ENCODE measurements at places on chromosomes 1 and 21.
A peak's percentile ranks its signal among the peaks of the same experiment; 100 is the strongest.

DNA sequence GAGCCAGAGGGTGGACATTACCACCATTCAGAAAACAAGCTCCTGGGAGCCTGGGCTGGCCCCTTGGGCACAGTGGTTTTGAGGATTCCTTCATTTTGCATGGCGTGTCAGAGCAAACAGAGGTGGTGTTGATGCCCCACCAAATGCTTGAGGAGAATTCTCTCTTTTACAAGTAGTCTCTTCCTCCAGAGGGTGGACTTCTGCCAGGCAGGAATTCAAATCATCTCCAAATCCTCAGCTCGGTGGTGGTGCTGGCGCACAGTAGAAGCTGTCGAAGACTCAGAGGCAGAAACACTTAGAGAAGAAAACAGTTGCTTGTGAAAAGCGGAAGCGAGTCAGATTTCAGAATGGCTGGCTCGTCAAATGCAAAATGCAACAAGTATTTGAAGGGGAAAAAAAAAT is 3.4 kb upstream of the CHI3L1 start:
- no peak for DNase-seq

DNA sequence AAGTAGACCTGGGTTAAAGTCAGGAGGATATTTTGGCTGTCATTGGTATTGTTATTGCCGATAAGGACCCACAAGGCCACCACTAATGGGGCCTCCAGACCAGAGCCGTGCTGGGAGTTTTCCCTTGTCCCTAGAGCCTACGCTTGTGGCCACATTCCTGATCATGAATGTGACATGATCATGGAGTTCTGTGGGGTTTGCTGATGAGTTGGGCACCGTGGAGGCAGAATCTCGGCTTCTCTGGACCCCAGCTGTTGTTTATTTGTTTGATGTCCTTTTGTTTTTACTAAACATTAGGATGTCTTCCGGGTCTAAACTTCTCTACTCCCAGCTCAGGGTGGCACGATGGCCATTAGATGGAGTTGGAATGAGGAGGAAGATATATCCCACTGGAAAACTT is 74.9 kb upstream of the TMPRSS2 start:
- no peak for DNase-seq

DNA sequence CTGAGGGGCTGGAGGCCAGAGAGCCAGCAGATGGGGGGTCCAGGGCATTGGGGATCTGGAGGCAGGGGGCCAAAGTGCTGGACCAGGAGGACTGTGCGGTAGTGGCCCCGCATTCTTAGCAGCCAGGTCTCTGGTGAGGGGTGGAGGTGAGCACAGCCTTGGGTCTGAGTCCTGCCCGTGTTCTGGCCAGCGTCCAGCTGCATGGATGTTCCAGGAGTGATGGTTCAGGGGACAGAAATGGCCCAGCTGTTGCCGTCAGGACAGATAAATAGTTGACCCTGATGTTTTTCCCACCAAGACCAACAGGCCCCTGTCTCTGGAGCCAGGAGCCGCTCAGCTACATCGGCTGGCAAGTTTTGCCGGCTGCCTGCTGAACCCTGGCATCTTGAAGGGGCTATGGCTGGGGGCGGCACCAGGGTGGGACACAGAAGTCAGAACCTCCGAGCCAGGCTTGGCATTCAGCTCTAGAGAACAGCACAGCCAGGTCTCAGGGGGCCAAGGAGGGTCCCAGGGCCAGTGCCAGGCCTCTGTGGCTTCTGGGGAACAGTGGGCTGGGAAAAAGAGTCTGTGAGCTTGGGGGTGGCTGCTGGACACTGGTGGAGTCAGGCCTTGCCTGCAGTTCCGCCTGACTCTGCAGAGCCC is 19.4 kb upstream of the TTC34 start:
- peak; percentile 45 for DNase-seq

GRCh38 chr1:77313491-77313890 is 31.7 kb downstream of the AK5 start:
- peak; percentile 5 for DNase-seq

DNA sequence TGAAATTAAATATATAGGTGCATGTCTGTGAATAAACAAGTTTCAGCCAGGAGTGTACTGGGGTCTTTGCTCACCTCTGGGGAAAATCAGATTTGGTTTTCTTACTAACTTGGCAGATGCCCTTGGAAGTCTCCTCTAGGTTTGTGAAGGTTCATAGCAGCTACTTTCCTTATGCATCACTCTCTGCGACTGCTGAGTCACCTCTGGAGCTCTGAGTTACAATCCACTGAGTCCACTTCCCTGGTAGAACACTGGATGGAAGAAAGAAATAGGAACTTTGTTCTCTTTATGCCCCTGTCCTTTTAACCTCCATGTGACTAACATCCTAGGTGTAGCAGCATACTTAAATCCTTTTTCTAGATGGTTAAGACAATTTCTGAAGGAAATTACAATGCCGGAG is 4.4 kb upstream of the FASLG start:
- DNase-seq: no peak

- DNase-seq: no peak
Observed at GRCh38 chr1:198638894-198639635, at the start of gene PTPRC. PTPRC (plus strand) TSS chr1:198639040; CDS start chr1:198639269, 229 bp downstream.

DNA sequence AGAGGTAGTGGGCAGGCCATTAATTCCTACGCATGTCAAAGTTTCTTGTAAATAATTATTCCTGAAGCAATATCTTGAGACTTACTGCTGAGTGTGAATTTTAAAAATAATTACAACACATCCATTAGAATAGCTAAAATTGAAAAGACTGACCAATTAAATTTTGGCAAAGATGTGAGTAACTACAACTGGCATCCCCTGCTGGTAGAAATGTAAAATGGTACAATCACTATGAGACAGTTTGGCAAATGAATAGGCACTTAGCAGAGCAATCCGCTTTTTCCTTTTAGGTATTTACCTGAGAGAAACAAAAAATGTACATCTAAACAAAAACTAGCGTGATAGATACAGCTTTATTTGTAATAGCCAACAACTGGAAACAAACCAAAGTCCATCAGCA is 798.9 kb downstream of the BRINP3 start:
- no peak for DNase-seq

DNA sequence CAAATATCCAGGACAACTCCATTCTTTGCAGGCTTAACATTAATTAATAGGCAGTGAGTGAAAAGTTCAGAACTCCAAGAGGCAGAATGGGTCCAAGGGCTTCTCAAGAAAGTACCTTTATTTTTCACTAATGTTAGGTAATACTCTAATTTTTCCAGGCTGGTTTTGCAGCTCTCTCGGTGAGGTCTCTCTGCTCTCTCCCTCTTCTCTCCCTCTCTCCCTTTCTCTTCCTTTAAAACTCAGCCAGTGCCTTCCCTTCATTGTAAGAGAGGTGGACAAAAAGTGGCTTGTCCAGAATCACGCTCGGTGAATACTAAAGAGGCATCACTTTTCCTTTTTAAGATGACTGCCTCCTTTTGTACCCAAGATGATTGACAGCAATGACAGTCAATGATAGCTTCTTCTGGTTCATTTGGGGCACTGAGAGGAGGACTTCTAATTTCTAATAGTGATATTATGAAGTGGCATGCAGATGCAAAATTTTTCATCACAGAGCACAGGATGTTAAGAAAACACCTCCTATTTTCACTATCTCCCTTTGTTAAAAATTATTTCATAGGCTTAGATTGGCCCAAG is 1.3 kb upstream of the CHI3L1 start:
- no peak for DNase-seq

GRCh38 chr1:112431038-112431437 is 35.0 kb downstream of the CTTNBP2NL start:
- no peak for DNase-seq

DNA sequence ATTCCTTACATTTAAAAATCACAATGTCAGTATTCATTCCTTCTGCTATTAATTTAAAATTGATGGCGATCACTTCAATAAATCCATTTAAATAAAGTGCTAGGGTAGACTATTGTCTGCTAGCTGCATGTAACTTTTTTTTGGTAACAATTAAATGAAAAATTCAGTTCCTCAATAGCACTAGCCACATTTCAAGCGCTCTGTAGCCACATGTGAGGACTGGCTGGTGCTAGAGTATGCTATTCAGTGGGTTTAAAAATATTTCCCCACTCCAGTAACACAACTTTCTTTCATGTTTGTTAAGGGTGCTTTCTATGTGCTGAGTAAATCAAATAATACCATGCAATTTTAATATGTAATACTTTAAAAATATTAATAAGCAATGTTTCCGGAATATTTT is 108.2 kb downstream of the LTN1 start:
- no peak for DNase-seq

DNA sequence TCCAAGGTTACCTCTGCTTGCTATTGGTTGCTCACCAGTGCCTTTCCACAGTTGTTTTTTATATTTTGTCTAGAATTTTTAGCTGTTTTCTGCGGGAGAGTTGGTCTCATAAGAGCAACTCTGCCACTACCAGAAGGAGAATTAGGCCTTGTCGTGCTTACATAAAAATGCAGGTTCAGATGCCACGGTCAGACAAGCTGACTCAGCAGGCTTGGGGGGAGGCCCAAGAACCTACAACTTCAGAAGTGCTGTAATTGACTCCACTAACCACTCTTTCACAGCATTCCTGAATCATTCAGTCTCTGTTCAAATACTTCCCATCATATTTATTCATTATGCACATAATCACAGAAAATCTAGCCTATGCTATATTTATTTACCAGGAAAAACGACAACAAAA is 23.1 kb upstream of the YRDC start:
- DNase-seq: no peak

GRCh38 chr1:23899070-23899469 is 14.1 kb downstream of the CNR2 start:
- DNase-seq: no peak

DNA sequence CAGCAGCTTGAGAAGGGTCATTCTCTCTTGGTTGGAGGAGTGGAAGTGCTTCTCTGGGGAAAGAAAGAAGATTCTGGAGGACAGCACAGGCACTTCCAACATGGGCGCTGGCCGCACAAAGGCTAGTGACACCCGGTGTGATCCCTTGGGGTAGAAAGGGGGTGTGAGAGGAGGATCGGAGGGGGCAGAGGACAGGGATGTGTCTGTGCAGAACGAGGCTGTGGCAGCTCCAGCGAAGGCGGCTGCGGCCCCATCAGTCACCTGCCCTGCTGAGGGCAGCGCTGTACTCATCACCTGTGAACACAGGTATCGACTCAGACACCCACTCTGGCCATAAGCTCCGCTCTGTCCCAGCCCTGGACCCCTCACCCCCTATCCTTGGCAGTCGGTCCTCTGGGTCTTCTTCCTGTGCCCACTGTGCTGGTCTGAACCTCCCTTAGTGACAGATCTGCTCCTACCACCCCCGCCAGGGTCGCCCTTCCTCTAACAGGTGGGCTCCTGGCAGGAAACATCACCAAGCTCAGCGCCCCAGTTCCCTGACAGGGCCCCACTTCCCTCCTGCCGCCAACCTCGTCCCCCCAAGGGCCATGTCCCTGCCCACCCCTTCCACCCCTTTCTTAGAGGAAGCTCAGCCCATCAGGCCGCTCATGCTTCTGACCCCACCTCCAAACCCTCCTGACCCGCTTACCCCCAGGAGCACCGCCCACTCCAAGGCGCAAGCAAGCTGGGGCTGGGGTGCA is 20.1 kb downstream of the TP73 start:
- no peak for DNase-seq

DNA sequence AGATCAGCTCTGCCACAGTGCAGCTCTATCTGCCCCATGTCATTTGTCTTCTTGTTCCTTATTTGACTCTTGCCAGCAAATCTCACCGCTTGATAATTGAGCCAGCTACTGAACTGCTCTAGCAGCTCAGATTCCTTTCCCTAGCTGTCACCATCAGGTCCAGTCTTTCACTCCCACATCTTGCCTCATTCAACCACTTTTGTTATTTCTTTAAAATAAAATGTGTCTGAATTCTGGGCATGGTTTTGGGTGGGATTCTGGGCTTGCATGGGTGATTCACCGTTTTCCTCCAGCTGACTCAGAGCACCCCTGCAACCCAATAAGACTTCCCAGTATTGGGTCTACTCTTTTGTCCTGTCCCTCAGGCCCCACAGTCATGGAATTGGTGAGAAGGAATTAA is 215.7 kb downstream of the DSCAM start:
- DNase-seq: no peak

GRCh38 chr1:115655916-115656315 is 14.1 kb downstream of the VANGL1 start:
- no peak for DNase-seq

GRCh38 chr1:75559136-75559535 is 51.8 kb downstream of the SLC44A5 start:
- no peak for DNase-seq

- DNase-seq: no peak
Observed at GRCh38 chr1:22447621-22448111, 4.0 kb upstream of the ZBTB40 start.

DNA sequence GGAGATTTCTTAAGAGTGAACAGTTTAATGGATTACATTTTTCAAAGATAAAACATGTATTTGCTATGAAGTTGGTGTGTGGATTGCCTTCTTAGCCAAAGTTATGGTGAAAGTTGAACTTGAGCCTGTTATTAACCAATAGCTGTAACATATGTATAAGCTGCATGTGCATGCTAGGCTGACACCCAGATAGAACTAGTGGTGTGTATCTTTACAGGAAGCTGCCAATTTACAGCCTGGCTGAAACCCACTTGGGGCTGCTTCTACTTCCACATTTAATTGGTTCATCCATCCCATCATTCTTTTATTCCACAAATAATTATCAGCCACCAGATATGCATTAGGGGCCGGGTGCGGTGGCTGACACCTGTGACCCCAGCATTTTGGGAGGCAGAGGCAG is 3.3 kb downstream of the PLA2G5 start:
- DNase-seq: no peak

DNA sequence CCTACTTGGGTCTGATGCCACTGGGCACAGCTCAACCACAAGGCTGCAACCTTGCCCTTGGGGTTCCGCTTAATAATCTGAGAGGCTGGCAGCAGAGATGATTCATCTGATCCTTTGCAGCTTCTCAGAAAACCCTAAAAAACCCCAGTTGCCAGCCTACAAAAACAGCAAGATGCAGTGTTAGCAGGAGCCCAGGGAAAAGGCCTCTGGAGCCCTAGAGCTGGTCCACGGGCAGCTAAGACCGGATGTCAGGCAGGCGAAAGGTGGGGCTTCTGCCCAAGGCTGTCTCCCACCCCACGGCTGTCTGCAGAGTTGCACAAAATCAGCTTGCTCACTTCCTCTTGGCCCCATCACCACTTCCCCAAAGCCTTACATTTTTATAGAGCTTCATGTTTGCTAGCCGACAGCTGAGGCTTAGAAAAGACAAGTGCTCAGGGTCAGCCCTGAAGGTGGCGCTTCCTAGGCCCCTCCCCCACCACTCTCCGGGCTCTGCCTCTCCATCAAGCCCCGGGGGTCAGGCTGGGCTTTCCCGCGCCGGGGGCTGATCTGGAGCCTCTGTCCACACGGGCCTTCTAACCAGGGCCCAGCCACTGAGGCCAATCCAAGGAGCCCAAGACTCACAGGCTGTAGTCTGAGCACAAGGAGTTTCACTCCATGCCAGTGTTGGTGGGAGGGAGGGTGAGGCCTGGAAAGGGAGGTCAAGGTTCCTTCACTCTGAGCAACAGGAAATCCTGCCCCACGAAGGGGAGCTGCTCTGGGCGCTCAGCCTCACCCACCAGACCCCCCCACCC is 4.2 kb upstream of the ADORA3 start:
- DNase-seq: peak; percentile 87

Data from left lung (tissue), 14 donors.